ENCODE measurements at places on chromosomes 2 and 18.
A peak's percentile ranks its signal among the peaks of the same experiment; 100 is the strongest.

- DNase-seq: no peak
These were observed 2.0 kb upstream of the CXCR4 start for GRCh38 chr2:136119717-136120675.

DNA sequence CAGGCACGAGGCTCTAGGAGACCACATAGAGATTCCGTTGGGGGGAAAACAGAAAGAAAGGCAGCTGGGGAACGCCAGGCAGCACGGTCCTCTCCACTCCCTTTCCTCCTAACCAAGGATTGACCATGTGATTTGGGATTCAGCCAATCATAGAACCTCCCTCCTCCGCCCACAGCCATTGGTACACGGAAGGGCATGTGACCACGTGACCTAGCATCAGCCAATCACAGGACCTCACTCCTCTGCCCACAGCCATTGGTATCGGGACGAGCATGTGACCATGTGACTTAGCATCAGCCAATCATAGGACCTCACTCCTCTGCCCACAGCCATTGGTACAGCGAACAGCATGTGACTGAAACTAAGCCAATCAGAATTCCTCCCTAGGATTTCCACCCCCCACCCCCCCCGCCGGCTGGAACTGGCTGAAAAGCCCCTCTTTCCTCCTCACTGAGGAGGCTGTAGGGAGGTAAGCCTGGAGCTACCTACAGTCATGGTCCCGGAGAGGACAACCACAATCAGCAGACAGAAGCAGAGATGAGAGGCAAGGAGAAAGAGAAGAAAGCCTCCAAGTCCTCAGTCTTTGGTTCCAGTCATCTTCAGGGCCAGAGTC, 7.6 kb downstream of the SERPINE2 start:
- no peak for DNase-seq

DNA sequence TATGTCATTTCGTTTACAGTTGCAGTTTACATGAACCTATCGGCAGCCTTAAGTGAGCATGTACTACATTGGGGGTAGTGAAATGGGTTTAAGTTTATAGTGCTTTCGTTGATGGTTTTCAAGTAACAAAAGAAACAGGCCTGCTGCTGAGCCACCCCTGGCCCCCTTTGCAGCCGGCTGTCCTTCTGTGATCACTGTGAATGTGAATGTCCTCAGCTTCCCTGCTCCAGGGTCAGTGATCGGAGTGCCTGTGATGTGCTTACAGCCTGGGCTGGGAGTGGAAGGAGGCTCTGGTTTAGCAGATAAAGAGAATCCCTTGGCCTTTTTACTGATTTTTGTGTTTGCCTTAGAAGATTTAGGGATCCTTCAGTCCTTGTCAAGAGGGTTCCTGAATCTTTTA, 154.2 kb downstream of the FAM210A start:
- no peak for DNase-seq

GRCh38 chr18:54360406-54360805, 2.7 kb downstream of the C18orf54 start:
- DNase-seq: no peak

- no peak for DNase-seq
These were observed 46.9 kb upstream of the TAF1B start for GRCh38 chr2:9796056-9797010.

DNA sequence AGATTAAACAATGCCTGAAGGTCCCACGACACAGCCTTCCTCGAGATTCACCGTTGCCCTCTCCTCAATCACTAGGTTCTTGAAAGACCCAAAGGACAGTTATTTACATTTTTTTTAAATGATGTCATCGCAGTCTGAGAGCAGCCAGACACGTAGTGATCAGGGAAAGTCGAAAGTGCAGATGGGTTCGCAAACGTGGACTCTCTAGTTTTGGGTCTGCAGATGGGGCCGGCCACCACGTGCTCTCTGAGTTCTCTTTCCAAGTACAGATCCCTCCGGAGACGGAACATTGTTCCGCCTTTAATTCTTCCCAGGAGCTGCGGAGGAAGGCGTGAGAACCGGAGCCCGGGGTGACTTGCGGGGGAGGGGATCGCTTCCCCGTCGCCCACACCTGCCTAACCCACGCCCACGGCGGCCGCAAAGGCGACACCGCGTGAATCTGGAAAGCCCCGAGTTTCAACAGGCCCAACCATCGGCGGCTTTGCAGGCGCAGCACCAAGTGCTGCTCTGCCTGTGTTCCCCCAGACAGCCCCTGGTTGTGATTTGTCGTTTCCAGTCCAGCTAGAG, 54.3 kb downstream of the PKDCC start:
- DNase-seq: no peak

GRCh38 chr2:27350106-27350693, 6.4 kb downstream of the GTF3C2 start:
- DNase-seq: no peak

DNA sequence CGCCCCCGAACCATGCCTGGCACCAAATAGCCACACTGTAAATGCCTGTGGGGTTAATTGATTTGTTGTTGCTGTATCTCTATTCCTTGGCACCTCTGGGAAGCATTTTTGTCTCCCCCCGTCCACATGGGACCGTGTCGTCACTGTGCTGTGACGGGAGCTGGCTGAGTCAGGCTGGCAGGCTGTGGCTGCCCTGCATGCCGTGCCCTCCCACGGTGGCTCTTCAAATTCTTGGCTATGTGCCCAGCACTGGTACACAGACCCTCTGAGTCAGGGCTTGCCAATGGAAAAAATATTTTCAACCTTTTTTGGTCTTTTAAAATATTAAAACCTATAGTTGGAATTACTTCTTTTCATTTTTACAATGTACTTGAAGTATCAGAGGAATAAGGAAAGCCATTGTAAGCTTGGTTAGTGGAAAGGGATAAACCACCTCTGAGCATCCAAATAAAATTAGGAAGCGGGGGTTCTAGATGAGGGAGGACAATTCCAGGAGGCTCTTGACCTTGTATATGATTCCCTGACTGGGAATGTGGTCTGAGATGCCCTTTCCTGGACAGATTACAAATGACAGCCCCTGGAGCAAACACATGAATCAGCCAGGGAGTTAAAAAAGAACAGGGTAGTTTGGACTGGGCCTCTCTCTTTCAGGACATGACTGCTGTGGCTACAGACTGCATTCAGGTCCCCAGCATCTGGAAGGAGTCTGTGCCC, 59.4 kb downstream of the DGKD start:
- peak; percentile 82 for DNase-seq

- DNase-seq: no peak
These were observed 15.9 kb upstream of the POMC start for GRCh38 chr2:25184254-25184653.

GRCh38 chr18:23793985-23794867, 105.0 kb downstream of the LAMA3 start:
- no peak for DNase-seq

- no peak for DNase-seq
These were observed 52.6 kb downstream of the TRIP12 start for GRCh38 chr2:229869226-229869625.

DNA sequence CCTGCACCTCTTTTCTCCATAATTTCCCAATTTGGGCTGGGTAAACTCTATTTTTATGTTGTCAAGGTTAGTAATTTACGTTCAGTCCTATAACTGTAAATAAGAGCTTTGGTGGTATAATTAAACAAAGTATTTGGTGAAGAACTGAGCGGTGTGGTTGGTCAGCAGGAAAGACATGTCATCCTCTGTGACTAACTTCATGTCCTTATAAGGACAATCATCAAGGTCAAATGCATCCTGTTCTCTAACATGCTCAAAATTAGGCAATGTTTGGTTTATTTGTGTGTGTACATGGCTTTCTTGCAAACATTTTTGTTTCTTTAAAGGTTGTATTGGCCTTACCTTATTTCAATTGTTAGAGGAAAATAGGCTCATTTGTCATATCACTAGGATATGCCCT, 121.5 kb upstream of the NABP1 start:
- no peak for DNase-seq

GRCh38 chr2:105785095-105785847, 40.6 kb downstream of the NCK2 start:
- no peak for DNase-seq

- DNase-seq: no peak
These were observed 12.1 kb downstream of the NEURL3 start for GRCh38 chr2:96493072-96493471.

GRCh38 chr2:206855585-206856433, 83.5 kb upstream of the CPO start:
- DNase-seq: no peak

DNA sequence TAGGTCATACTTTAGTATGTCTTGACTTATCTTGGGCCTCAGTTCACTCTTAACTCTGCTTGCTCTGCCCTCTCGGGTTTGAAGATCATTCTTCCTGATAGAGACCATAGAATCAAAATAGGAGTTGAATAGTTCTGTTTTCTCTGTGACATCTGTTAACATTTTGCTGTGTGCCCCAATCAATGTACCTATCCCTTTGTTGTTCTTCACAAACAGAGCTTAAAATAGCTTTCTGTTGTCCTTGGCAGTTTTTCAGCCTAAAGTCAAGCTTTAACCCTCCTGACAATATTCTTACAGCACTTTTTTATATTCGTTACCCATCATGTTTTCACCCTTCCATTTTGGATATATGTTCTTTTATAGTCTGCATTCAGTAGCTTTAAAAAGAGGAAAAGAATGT, 724.5 kb upstream of the FANCL start:
- no peak for DNase-seq

DNA sequence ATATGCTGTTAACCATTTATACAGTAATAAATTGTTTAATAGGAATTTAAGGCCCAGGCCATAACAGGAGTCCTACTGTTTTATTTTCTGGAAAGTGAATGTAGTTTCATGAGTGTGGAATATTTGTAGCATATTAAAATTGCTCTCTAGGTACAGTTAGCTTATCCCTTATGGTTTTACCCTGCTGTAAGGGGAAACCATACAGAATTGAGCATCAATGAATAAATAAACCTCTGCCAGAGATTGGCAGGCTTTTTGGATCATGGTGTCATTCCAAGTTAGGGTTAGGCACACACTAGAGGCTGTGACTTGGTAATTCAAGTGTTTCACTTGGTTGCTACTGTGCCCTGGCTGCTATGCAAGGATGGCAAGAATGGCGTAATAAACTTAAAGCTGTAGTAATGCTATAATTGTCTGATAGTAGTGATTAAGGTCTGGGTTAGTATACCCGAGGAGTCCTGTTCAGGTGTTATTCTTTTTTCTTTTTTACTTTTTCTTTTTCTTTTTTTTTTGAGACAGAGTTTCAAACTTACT, 30.4 kb downstream of the BMPR2 start:
- no peak for DNase-seq

GRCh38 chr2:158795195-158795924, at the start of gene DAPL1:
DAPL1 (plus strand) TSS chr2:158795317; CDS start chr2:158795373, 56 bp downstream.
- DNase-seq: no peak

- no peak for DNase-seq
These were observed 78.1 kb upstream of the LAPTM4A start for GRCh38 chr2:20129331-20130159.

- DNase-seq: no peak
These were observed 6.5 kb upstream of the KLHL29 start for GRCh38 chr2:23378496-23378895.

- no peak for DNase-seq
These were observed 229.2 kb downstream of the C1D start for GRCh38 chr2:67833632-67834031.
